ENCODE measurements at places on chromosomes 1 and 21.

GRCh38 chr1:27787895-27788294 lies 14.9 kb downstream of the STX12 start:
- no peak for DNase-seq

GRCh38 chr1:153349363-153350320 lies 1.0 kb upstream of the PGLYRP4 start:
- DNase-seq = no peak

GRCh38 chr1:170221031-170221430 lies 75.3 kb downstream of the NTMT2 start:
- no peak for DNase-seq

GRCh38 chr1:114833421-114833820 lies 21.2 kb upstream of the SYCP1 start:
- DNase-seq = no peak

DNA sequence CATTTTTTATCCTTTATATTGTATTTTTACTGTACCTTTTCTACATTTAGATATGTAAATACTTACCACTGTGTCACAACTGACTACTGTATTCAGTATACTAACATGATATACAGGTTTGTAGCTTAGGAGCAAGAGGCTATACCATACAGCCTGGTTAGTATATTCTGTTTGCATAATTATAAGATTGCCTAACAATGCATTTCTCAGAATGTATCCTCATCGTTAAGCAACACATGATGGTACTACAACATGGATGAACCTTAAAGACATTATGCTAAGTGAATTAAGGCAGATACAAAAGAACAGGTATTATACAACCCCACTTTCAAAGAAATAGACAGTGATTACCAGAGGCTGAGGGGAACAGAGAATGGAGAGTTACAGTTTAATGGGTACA lies 62.7 kb downstream of the RUSC1 start:
- no peak for DNase-seq

DNA sequence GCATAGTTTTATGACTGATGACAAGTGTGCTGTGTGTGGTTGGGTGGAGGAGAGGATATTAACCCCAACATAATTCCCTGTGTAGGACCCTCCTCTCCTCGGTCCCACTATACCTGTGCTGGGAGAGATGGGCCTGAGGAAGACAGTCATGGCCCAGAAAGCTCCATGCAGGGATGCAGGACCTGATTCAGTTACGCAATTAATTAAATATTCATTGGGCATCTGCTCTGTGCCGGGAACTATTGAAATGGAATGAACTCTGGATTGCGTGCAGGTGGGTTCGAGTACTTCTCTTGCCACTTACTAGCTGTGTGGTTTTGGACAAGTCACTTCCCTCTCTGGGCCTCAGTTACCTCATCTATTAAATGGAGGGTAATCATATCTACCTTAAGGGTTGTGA lies 74.6 kb downstream of the CD247 start:
- DNase-seq = no peak

DNA sequence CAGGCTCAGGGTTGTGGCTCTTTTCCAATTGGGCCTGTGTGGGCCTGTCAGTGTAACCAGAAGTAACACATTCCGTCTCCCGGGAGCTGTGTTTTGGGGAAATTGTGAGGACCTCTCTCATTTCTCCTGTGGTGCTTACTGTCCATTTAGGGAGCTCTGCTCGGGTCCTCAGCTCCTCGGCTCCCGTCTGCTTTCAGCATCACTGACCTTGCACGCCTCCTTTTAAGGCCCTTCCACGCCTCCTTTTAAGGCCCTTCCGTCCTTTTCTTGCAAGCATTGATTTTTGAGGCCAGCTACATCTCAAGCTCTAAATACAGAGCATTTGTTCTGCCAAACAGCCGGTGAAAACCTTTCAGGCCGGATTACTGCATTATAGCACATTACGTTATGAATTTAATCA lies 9.7 kb downstream of the CA6 start:
- DNase-seq = no peak

GRCh38 chr1:167066333-167067122 lies 23.6 kb downstream of the GPA33 start:
- DNase-seq = peak; percentile 64

GRCh38 chr1:222583079-222583478 lies 6.7 kb downstream of the TAF1A start:
- no peak for DNase-seq

DNA sequence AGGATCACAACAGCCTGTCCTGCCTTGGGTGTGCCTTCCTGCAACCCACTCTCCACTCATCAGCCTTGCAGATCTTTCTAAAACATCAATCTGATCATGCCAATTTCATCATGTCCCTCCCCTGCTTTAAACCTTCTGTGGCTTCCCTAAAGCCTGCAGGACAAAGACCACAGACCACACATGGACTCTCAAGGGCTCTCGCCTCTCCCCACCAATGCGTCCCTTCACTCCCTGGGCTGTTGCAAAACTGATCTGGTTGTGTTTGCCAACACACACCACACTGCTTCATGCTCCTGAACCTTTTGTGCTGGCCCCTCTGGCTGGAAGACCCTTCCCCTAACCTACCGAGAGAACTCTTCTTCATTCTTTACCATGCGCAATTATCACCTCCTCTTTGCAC lies 72.4 kb downstream of the ITPKB start:
- DNase-seq = no peak

- DNase-seq = no peak
Measured at GRCh38 chr1:17011092-17011438, 663 bp downstream of the ATP13A2 start.

GRCh38 chr1:231926933-231927332 lies 300.3 kb downstream of the DISC1 start:
- no peak for DNase-seq

- no peak for DNase-seq
Measured at GRCh38 chr1:169802888-169803287, 8.2 kb upstream of the METTL18 start.
